Epithelial cell of esophagus (primary cell): ENCODE measurements at places on chromosomes 6 and 20.

- DNase-seq = no peak
Measured at GRCh38 chr6:130557481-130558112, 191.8 kb downstream of the TMEM200A start.

DNA sequence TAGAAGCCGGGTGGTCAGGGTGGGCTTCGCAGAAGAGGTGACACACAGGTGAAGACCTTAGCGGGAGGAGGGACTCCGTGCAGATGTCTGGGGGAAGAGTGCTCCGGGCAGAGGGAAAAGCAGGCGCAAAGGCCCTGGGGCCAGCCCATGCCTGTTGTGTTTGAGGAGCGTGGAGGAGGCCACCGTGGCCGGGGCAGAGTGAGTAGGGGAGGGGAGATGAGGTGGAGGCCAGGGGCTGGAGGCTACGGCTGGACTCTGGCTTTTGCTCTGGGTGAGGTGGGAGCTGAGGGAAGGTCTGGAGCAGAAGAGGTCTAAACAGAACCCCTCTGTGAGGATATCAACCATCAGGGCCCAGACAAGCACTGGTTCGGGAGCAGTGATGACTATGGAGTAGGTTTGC is 244.0 kb downstream of the PREX1 start:
- DNase-seq = no peak

DNA sequence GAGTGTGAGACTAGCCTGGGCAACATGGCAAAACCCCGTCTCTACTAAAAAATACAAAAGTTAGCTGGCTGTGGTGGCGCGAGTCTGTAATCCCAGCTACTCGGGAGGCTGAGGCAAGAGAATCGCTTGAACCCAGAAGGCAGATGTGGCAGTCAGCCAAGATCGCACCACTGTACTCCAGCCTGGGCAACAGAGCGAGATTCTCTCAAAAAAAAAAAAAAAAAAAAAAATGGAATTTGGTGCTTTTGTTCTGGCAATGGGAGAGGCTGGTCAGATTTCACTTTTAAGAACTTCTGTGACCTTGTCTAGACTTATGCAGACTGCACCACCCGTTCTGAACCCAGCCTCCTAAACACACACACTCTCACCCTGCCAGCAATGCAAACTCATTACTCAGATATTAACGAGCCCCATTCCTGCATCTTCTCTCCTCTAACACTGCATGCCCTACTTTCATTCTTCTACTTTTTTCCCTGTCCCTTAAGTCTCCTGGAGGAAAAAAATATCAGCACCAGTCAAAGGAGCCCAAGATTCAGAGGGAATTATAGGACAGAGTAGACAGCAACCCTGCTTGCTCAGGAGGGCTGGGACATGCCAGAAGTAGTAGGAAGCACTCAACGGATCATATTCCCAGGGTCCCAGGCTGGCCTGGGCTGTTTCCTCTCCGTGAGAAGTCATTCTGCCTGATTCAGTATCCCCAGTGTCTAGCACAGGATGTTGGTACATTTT is 4.4 kb downstream of the MOCS1 start:
- no peak for DNase-seq

GRCh38 chr6:157723376-157723775 is 99.7 kb upstream of the SNX9 start:
- no peak for DNase-seq

GRCh38 chr6:110363748-110364147 is 5.6 kb upstream of the METTL24 start:
- DNase-seq = no peak

- no peak for DNase-seq
Measured at GRCh38 chr20:15917283-15917682, 656.0 kb downstream of the KIF16B start.
